Left renal cortex interstitium (tissue), 4 donors: ENCODE measurements at places on chromosomes 7 and 10. TPM values are rescaled to one million over a fixed set of nuclear protein-coding genes. Genes with fewer than 3 reads are reported as not detected.

Gene ZNF365
- polyA plus RNA-seq, result 0.36 TPM

Gene CPXM2
- 6.3 TPM for polyA plus RNA-seq

Gene PSPH
- polyA plus RNA-seq, result 45.3 TPM

Gene WIPF3
- polyA plus RNA-seq, result 5.2 TPM

Gene CALN1
- polyA plus RNA-seq, result 0.75 TPM

Gene KIF11
- polyA plus RNA-seq, result 30.7 TPM

Gene ESYT2
- 48.4 TPM for polyA plus RNA-seq

Gene GRM8
- 8.4 TPM for polyA plus RNA-seq

Gene LRGUK
- polyA plus RNA-seq, result 1.0 TPM

Gene MMRN2
- 27.5 TPM for polyA plus RNA-seq

Gene VAX1
- polyA plus RNA-seq, result not detected

GRCh38 chr10:8047452-8048280, 6.8 kb upstream of the GATA3 start:
- DNase-seq, result no peak

DNA sequence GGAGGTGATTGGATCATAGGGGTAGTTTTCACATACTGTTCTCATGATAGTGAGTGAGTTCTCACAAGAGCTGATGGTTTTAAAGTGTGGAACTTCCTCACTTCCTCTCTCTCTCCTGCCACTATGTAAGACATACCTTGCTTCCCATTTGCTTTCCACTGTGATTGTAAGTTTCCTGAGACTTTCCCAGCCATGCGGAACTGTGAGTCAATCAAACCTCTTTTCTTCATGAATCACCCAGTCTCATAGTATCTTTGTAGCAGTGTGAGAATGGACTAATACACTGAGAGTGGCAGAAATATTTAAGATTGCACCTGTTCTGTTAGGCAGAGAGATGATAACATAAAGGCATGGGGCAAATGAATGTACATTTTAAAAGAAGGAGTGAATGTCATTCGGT, 507.8 kb downstream of the SORCS3 start:
- DNase-seq, result no peak

- DNase-seq, result no peak
Observed at GRCh38 chr10:113187063-113187777, 237.2 kb downstream of the TCF7L2 start.

DNA sequence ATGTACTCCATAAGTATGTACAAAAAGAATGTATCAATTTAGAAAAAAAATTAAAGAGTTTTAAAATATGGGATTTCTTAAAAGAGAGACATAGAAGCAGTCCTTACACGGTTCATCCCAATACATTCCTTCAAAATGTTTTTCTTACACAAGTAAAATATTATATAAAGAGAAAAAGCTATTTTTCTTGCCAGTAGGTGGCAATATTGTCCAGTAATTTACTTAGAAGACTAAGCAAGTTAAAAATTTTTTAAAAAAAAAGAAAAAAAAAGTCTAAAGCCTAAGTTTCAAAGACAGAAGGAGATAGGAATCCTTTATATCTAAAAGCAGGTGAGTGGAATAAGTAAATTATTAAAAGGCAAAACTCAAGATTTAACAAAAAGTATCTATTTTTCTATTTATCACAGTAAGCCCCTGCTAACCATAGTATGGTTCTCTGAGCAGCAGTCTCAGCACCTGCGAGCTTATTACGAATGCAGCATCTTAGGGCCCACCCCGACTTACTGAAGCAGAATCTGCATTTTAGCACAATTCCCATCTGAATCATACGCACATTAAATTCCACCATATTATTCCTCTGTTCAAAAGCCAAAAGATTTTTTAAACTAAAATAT, 240.6 kb downstream of the DGKI start:
- peak; percentile 24 for DNase-seq

DNA sequence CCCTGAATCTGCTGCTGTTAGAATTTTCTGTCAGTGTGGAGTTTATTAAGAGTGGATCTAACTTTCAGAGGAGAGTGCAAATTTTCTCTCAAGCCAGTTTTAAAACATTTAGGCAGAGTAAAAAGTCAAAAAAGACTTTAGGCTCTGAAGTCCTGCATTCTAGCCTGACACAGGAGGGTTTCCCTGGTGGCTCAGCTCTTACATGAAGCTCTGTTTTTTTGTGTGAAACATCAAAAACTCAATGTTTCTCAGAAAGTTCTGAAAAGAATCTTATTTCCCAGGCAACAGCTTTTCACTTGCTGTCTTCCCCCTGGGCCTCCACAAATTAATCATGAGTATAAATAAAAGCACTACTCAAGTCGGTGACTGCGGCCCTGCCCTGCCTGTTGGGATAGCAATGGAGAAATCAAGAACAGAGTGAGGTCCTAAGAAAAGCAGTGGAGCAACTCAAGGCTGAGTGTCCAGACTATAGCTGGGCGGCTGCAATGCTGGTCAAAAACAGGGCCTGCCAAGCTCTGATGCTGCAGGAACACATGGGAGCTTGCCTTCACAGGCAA, 22.3 kb upstream of the WDR11 start:
- DNase-seq, result no peak

DNA sequence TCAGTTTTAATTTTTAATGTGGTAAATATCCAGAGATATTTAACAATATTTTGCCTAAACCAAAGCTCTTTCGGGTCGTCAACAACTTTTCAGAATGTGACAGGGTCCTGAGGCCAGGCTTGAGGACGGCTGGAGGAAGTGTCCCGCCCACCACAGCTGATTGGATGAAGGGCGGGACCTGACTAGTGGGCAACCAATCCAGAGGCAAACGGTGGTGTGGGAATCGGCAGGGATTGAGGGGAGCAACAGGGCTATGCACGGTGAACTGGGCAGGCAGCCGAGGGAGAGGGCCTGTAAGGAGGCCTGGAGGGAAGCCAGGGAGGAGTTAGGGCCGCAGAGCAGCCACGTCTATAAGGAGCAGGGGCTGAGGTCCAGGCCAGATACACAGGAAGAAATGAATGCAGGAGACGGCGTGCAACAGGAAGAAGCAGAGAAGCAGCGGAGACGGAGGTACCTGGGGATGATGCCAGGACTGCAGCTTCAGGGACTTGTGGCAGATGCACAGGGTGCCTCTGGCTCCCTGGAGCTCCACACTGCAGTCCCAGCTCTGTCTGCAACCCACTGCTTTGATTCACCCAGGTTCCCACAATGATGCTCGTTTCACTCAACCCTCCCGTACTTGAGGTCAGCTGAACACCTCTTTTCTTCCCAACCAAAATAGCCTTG, 46.1 kb upstream of the ZMIZ1 start:
- DNase-seq, result no peak

DNA sequence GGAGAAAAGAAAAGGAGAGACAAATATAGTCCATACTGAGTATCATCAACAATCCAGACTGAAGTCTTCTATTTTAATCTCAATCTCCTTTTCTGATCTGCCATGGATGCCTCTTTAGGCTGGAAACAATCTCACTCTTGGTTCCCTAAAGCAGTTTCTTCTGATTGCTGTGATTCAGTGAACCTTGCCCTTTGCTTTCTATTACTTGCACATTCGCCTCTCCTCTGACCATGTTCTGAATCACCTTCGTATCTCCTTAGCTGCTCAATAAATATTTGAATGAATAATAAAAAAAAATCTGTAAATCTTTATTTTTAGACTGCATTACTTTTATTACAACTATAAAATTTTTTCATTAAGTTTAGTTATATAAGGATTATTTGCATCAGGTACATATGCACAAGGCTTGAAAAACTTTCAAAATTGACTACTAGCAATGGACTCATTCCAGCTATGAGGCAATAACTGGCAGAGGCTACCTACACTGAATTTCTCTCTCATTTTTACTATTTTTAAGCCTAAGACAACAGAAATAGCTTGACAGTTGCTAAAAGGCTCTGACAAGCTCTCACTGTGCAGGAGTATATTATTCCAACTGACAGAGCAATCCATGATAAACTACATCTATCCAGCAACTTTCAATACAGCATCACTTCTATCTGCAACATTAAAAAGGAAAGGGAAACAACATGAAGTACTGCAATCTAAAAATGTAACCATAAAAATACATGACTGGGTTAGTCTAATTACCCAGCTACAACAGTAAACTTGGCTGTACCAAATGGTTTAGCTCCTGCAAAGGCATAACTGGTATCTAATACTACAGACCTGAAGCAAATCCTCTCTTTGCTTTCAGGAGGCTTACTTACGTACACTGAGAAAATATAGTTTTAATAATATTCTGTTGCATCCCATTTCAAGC, 25.6 kb downstream of the TM9SF3 start:
- DNase-seq, result no peak

DNA sequence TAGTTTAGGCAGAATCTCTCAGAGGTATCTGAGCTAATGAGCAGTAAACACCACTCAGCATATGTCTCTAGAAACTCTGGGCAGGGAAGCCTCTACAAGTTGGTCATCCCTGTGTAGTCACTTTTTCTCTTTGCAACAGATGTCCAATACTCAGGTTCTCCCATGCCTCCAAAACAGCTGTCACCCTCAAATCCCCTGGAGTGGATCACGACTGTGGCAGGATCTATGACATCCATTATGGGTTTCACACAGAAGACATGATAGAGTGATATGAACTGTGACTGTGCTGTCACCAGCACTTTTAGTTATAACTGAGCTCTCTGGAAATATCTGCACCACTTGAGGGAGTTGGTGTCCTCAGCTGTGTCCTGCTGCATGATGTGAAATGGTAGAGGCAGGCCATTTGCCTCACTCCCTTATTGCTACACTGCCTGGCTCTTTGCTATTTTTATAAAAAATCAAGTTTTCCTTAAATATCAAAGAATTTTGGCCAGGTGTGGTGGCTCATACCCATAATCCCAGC, 24.1 kb upstream of the ZNRF2 start:
- DNase-seq, result no peak

GRCh38 chr10:51241461-51241860, 167.2 kb downstream of the PRKG1 start:
- no peak for DNase-seq

DNA sequence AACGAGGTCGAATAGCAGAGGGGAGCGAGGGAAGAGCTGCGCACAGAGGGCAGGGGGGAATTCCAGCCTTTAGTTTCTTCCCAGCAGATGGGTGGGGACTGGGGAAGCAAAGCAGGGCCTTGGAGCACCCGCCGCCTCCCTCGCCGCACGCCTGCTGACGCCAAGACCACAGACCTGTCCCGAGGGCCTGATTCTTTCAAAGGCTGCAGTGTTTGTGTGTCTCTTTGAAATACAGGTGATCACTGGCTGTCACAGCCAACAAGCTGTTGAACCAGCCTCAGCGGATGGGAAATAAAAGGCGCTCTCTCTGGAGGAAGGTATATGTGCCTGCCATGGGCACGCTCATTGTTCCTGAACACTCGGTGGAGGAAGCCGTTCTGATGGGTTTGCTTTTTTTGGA, 119.3 kb downstream of the FAM53B start:
- no peak for DNase-seq

GRCh38 chr7:107027208-107027607, 17.3 kb upstream of the PRKAR2B start:
- no peak for DNase-seq

- no peak for DNase-seq
Observed at GRCh38 chr7:36040679-36041078, 112.4 kb upstream of the EEPD1 start.

DNA sequence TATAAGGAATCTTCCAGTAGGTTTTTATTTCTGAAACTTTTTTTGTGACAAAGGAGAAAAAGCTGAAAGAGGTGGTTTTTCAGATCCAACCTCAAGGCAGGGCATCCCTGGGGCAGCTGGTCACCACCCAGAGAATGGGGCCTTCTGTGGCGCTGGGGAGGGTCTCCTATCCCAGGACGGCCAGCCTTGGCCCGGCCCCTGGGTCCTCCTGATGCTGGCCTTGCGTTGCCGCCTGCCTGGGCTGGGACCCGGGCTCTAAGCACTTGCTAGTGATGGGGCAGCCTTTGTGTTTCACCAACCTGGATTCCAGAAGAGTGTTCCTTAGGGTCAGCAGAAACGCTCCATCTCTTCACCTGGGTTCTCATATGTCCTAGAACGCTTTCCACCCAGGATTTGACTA, 16.3 kb downstream of the SHH start:
- no peak for DNase-seq

DNA sequence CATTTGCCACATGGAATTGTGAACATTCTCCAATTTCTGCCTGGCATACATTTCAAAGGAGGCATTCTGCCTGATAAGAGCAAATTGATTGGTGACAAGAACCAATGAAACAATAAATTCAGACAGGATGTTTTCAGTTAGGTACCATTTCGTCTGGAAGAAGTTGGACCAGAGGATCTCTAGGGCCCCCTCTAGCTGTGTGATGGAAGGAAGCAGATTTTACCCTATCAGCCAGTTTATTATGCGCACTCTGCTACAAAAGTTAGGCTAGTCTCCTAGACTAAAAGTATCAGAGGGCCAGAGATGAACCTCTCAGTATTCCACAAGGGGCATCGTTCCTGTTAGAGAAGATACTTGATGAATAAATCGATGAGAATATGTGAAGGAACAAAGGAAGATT, 118.0 kb downstream of the BUB3 start:
- no peak for DNase-seq

DNA sequence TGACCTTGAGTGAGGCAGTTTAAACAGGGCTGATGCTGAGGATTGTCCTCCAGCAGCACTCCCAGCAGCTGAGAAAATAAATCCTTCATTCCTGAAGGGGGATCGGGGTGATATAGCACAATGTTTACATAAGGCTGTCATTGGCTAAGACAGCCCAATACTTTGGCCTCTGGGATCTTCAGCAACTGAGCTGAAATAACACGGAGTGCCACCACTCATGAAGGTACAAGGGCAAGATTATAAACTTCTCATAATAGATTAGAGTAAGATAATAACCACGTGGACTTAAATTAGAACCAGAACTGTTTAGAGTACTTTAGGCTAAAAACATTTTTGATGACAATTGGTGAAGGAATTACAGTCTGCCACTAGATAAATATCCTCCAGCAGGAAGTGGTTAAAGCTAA, 70.0 kb upstream of the PAPSS2 start:
- DNase-seq, result no peak

DNA sequence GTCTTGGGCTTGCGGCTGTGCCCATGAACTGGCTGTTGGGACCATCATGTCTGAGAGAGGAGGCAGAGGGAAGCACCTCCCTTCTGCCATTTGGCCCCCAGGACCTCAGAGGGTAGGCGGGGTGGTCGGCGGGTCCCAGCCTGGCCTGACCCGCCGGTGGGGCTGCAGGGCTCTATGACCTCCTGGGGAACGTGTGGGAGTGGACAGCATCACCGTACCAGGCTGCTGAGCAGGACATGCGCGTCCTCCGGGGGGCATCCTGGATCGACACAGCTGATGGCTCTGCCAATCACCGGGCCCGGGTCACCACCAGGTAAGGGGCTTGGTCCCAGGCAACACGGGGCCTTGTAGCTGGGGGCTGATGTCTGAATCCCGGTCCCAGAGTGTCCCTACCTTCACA, 14.1 kb downstream of the SUMF2 start:
- no peak for DNase-seq

- no peak for DNase-seq
Observed at GRCh38 chr7:132430861-132431822, 145.1 kb downstream of the PLXNA4 start.

DNA sequence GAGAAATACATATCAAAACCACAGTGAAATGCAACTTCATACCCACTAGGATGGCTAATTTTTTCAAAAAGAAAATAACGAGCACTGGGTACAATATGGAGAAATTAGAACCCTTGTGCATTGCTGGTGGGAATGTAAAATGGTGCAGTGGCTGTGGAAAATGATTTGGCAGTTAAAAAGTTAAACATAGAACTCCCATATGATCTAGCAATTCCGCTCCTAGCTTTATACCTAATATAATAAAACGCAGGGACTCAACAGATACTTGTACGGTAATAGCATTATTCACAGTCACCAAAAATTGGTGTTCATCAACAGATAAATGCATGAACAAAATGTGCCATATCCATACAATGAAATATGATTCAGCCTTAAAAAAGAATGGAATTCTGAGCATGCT, 58.8 kb upstream of the PLPP4 start:
- DNase-seq, result no peak

- DNase-seq, result no peak
Observed at GRCh38 chr7:124722292-124722691, 43.3 kb downstream of the GPR37 start.
